ENCODE measurements at places on chromosomes 7 and 10.

GRCh38 chr7:106915407-106915806 is 50.3 kb downstream of the PIK3CG start:
- DNase-seq: no peak

DNA sequence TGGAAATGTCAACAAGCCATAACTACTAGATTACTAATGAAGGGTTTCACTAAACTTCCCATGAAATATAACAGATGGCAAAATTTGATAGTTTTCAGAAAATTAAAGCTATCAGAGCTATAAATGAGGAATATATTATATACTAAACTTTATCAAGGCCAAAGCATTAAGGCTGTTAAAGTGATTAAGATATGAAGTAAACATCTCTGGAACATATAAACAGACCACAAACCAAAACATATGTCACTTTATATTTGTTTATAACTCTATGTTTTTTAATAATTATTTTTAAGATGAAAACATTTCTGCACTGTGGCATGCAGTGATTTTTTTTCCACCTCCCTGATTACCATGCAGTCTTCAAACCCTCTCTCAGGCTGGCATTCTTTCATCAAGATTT is 120.2 kb downstream of the REEP3 start:
- DNase-seq: no peak

DNA sequence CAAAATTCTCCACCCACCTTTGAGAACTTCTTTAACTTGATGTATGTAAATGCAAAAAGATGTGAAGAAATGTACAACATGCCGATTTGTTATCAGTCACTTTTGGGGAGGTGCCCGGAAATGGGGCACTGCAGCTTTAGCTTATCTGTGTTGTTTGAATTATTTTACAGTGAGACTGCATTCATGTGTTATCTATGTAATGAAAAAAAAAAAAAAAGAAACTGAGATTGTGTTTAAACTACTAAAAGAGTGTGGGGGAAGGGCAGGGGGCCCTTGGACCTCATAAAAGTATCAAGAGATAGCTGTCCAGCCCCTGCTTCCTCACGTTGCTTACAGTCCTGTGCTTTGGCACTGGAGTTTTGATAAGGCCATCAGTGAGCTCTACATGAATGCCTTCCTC is 259.4 kb downstream of the STK31 start:
- DNase-seq: no peak

GRCh38 chr7:83832009-83832408 is 183.1 kb upstream of the SEMA3E start:
- DNase-seq: no peak

DNA sequence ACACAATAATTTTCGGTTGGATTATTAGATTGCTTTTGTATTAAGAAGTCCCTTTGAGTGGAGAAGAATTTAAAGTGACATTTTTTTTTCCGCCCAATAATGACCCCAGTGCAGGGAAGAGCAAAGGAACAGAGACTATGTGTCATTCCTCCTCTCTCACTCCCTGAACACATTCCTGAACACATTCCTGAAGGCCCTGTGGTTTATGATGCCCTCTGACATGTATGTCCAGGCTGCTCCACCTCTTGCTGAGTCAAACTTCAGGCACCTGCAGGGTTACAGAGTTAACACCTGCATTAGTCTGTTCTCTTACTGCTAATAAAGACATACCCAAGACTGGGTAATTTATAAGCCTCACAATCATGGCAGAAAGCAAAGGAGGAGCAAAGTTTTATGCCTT is 704.0 kb upstream of the LRRN3 start:
- no peak for DNase-seq

DNA sequence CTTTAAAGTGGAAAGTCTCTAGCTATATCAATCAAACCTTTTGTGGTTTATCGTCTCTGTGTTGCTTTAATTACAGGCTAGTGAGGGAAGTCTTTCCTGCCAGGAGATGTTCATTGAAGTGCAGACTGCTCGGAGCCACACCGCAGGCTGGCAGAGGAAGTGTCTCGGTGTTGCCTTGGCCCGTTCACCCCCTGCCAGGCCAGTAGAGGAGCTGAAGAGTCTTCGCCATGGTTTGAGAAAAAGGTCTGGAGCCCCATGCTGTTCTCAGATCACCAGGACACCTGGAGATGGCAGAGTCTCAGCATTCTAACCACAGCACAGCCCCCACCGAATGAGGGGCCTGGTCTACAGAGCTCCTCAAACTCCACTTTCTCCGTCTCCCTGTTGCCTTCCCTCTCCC is 275.9 kb upstream of the PLPP4 start:
- DNase-seq: no peak

- no peak for DNase-seq
Observed at GRCh38 chr10:48340734-48341133, 34.3 kb downstream of the MAPK8 start.

- no peak for DNase-seq
Observed at GRCh38 chr7:99219185-99219767, 11.4 kb upstream of the KPNA7 start.

DNA sequence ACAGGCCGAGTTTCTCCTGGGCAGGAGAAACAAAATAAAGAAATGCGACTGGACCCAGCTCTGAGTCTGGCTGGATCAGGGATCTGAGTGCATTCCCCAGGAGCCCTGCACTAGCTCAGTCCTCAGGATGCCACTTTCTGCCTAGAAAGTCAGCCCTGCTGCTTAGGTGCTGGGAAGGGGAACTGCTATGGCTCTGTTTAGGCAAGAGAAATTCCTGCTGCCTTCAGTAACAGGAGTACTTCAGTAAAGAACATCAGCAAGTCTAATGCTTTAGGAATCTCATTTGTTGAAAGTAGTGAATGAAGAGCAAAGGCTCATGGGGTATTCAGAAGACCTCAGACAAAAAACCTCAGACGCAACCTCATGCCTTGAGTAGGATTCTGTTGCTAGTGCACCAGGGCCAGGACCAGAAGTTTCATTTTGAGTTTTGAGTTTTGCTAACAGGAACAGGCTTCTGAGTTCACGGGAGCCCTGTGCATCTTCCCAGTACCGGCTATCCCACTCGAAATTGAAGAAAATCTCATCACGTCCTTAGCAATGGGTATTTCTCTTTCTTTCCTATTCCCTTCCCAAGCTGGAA is 170.8 kb upstream of the CDCA7L start:
- DNase-seq: no peak

DNA sequence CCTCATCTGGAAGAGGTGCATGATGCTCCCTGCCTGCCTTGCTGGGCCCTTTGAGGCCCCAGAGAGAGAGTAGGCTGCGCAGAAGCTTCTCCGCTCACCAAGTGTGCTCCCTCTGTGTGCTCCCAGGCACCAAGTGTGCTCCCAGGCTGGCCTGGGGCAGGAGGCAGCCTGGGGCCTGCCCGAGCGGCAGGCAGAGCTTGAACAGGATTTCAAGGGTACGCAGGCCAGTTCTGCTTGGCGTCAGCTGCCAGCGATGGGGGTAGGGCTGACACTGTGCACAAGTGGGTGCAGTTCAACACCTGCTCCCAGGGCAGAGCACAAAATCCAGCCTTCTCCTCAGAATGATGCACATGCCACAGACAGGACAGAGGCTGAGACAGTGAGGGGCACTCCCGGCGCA is 119.7 kb downstream of the FAM53B start:
- DNase-seq: no peak

DNA sequence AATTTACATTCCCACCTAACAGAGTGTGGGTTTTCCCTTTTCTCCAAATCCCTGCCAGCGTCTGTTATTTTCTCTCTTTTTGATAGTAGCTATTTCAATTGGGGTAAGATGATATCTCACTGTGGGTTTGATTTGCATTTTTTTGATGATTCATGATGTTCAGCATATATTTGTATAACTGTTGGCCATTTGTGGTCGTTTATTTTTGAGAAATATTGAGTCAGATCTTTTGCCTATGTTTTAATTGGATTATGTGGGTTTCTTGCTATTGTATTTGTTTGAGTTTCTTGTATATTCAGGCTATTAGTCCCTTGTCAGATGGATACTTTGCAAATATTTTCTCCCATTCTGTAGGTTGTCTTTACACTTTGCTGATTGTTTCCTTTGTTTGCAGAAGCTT is 193.8 kb downstream of the ABCA13 start:
- no peak for DNase-seq

DNA sequence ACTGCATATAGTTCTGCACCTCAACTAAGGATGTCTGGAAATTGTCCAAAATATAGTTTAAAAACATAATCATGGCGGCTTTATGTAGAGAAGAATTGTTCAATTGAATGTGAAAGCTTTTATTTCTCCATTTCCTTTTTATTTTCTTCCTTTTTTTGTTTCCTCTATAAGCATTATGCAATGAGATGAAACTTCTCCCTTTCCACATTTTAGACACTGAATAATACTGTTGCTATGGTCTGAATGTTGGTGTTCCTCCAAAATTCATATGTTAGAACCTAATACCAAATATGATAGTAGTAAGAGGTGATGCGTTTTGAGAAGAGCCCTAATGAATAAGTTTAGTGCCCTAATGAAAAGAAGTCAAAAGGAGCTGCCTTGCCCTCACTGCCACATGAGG is 175.0 kb downstream of the RNLS start:
- DNase-seq: no peak

DNA sequence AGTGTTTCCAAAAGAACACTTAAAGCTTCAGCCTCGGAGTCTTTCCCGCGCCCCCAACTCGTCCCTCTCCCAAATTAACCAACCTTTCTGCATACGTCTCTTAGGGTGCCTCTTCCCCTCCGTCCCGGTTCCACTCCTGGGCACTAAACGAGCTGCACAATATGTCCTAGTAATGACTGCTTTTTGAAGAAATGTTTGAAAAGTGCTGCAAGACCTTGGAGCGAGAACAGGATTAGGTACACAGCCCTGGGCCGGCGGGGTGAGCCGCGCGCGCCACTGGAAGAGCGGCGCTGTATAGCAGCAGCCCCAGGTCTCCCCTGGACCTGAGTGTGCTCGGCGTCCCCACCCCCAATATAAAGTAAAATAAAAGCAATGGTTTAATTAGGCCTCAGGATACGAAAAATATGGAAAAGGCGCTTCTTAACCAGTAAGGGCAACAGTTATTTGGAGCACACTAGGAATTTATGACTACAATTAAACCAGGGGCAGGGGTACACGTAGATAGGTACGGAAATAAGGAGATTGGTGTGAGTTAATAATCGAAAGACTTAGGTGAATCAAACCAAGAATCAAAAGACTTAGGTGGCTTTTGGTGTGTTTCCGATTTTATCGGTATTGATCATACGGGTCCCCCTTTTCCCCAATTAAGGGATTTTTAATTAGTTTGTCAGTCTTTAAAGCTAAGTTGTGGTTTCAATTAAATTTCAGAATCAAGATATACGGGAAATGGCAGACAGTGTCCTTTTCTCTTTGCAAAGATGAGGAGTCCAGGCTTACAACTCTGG is 1.9 kb downstream of the TET1 start:
- DNase-seq: no peak

DNA sequence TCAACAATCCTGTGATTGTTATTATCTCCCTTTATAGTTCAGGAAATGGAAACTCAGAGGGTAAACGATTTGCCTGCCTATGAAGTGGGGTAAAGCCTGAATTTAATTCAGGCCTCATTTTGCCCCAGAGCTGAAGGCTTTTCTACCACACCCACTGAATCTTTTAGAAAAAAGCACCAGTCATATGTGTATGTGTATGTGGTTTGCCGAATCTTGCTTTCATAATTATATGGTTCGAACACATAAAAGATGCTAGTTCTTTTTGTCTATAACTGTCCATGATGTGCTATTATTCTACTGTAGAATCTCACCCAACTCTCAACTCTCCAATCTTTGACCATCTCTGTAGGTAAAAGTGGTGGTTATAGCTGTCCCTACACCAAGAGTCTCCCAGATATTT is 83.6 kb downstream of the MYOF start:
- DNase-seq: no peak

- no peak for DNase-seq
Observed at GRCh38 chr7:50125766-50126165, 32.7 kb upstream of the ZPBP start.

GRCh38 chr7:127598318-127598717 is 4.8 kb downstream of the FSCN3 start:
- no peak for DNase-seq

GRCh38 chr7:135316648-135317313 is 83.1 kb downstream of the STRA8 start:
- DNase-seq: no peak

GRCh38 chr7:71019706-71020105 is 112.2 kb upstream of the GALNT17 start:
- DNase-seq: no peak

DNA sequence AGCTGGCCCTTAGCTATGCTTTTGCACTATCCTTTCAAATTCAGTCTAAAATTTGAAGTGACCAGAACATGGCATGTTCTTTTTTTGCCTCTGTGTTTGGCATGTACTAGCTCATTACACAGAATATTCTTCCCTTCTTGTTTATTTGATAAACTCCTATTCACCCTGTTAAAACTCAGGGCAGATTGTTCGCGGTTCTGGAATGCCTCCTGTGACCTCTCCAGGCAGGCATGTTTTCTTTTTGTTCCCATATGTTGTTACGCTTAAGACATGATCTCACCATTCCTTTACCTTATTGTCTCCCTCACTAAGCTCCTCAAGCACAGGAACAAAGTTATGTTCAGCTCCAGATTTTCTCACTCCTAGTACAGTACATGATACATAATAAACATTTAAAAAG is 181.7 kb downstream of the CCSER2 start:
- DNase-seq: no peak

- DNase-seq: no peak
Observed at GRCh38 chr10:132538790-132539421, 1.3 kb downstream of the INPP5A start.

Data from omental fat pad (tissue), 4 donors.